ENCODE measurements at places on chromosomes 4 and X.
A peak's percentile ranks its signal among the peaks of the same experiment; 100 is the strongest.

DNA sequence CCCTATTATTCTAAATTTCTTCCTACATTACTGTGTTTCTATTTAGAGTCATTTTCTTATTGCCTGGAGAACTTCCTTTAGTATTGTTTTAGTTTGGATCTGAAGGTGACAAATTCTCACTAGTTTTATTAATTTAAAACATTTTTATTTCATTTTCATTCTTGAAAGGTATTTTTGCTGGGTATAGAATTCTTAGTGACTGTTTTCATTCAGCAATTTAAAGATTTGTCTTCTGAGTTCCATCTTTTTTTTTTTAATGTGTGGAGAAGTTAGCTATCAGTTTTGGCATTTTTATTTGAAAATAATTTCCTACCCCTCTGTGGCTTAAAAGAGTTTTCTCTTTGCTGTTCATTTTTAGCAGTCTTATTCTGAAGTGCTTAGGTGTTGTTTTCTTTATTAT, 169.2 kb downstream of the FRAS1 start:
- DNase-seq: no peak

DNA sequence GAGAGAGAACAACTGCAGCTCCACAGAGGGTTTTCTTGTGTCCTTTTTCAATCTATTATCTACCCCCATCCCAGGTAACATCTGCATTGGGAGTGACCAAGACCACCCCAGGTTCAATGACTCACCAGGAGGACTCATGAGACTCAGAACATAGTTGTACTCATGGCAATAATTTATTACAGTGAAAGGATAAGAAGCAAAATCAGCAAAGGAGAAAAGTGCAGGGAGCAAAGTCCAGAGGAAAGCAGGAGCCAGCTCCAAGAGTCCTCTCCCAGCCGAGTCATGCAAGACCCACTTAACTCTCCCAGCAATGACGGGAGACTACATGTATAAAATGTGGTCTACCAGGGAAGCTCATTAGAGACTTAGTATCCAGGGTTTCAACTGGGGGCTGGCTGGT, 129.5 kb upstream of the RBPJ start:
- no peak for DNase-seq

GRCh38 chrX:19225909-19226308, 103.6 kb upstream of the ADGRG2 start:
- DNase-seq: no peak

DNA sequence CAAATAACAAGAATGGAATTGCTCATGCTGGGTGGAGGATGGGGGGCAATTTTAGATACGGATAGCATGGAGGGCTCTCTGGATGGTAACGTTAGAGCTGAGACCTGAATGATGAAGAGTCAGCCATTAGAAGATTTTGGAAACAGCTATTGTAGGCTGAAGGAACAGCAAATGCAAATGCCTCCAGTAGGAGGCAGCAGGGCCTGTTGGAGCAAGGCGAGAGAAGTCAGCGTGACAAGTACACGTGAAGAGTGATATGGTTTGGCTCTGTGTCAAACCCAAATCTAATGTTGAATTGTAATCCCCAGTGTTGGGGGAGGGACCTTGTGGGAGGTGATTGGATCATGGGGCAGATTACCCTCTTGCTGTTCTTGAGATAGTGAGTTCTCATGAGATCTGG, 59.3 kb upstream of the SOD3 start:
- DNase-seq: no peak

GRCh38 chr4:164508097-164508496, 245.8 kb upstream of the SMIM31 start:
- no peak for DNase-seq

DNA sequence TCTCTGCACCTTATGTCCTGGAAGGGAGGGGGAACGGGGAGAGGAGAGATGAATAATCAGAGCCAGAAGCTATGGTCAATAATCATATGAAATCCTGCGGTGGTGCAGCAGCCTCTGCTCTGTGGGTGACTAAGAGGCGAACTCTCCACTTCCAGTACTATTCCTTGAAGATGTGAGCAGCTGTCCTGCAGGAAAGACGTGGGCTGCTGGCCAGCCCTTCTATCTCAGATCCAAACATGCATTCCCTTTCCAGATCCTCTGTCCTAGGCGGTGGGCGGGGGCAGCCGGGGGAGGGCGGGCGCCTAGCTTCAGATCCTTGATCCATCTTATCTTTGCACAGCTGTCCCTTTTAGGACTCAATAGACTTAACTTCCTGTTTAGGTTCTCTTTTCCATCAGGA, 34.5 kb downstream of the SPINK2 start:
- DNase-seq: peak; percentile 75

- no peak for DNase-seq
Observed at GRCh38 chrX:82648062-82648461, 860.0 kb upstream of the POU3F4 start.

GRCh38 chrX:94058728-94059382, 384.8 kb downstream of the FAM133A start:
- no peak for DNase-seq

DNA sequence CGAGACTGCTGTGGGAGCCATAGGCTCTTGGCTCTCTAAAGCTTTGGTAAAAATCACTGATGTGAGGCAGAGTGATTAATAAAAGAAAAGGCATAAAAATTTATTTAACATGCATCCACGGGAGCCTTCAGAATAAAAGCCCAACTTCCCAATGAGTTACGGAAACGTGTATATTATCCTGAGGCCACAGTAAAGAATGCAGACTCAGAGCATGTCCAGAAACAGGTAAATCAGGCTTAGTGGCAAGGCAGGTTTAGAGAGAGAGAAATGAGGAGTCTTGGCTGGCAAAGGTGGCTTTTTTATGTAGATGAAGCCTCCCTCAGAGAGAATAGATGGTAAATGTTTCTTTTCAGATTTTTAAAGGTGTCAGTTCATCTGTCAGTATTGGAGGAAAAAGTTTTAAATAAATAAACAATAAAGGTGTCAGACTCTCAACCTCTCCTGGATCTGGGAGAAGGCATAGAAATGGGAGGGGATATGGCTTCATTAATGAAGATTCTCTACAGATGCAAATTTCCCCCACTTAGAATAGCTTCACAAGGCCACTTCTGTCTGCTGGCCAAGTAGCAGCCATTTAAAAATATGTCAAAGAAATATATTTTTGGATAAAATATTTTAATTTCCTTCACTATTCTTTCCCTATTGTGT, 24.0 kb downstream of the C4orf51 start:
- no peak for DNase-seq

GRCh38 chr4:83339573-83339972, 4.9 kb upstream of the HPSE start:
- DNase-seq: no peak

DNA sequence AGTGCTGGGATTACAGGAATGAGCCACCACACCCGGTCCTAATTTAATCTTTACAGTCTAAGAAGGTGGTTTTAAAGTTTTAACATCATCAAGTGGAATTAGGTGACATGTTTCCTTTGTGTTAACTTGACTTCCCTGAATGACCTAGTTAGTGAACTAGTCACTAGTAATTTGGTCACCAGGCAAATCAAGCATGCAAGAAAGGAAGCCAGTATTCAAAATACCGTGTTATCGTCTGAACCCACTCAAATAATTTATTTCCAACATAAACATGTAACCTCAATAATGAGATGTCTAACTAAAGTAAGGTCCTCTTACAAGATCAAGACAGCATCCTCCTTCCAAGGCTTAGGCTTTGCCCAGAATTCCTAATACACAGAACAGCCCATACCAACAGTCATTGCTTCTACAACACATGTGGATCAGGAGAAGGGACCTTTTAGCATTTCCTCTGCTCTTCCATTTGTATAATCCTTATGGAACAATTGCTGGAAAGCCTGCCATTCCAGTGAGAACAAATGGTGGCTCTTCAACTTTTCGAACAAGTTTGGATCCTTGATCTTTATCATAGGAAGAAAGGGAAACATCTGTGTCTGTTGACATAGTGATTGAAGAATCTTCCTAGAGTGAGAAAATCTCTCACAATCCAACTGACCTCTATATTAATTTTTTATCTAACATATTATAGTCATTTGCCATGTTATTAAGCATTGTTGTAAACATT, 97.2 kb downstream of the ANXA3 start:
- no peak for DNase-seq

- no peak for DNase-seq
Observed at GRCh38 chr4:159593681-159594080, 490.8 kb downstream of the RAPGEF2 start.

DNA sequence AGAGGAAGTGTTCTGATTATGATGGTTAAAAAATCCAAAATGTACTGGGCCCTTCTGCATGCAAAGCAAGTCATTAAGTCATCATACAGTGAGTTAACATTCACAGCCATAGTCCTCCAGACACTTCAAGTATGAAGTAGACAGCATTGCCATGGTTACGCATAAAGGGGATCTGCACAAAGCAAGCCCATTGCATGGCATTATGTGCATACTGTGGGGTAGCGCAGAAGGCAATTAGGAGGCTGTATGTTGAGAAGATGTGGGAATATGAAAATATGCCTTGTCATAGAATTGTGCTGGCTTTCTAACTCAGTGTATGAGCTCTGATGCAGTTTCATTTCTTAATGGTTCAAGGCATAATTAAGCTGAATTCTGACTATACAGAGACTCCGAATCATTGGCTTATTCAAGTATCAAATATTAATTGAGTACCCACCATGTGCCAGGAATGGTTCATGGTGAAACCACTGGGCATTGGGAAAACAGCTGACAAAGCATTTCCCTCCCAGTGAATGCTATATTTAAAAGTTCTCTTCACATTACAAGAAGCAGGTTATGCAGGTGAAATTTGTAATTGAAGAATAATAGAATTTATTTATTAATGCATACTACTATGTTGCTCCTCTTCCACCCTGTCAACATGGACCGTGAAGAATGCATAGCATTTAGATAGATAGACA, 588.9 kb downstream of the ZNF674 start:
- no peak for DNase-seq

GRCh38 chrX:148282504-148282903, 217.9 kb upstream of the AFF2 start:
- DNase-seq: no peak

- DNase-seq: peak; percentile 72
Observed at GRCh38 chrX:78104447-78105176, 564 bp downstream of the PGK1 start.

- no peak for DNase-seq
Observed at GRCh38 chr4:167555338-167556022, 321.2 kb upstream of the SPOCK3 start.

DNA sequence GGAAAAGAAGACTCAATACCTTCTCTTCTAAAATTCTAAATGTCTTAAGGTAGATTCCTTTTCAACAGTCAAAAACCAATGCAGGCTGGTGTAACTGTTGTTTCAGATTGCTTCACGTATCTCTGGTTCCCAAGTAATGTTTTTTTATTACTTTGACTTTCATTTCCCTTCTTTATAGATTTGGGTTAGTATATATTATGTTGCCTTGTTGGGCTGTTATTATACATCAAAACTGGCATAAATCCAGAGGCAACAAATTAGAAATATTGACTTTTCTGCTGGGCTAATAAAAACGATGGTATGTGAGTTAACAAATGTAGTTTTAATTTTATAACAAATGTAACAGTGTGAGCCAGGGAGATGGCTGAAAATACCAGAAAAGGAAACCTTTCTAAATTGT, 444.7 kb upstream of the TENM3 start:
- DNase-seq: no peak

- no peak for DNase-seq
Observed at GRCh38 chr4:13704761-13705160, 77.2 kb upstream of the BOD1L1 start.

- DNase-seq: peak; percentile 65
Observed at GRCh38 chr4:24856586-24856985, 56.3 kb downstream of the CCDC149 start.

DNA sequence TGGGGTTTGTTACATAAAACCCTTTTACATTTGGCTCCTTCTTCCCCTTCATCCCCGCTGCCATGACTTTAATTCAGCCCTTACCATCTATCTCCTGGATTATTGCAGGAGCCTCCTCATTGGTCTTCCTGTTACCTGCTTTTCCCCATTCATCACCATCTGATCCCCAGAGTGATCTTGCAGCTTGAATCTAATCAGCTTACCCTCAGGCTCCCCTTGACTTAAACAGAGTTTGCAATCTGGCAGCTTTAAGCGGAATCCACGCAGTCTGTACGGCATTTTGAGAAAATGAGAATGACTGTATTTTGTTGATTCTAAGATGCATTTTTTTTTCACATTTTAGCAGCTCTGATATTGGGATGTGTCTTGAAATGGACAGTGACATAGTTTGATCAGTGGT, 14.9 kb upstream of the PPEF1 start:
- DNase-seq: no peak

GRCh38 chr4:111400741-111401140, 744.5 kb upstream of the FAM241A start:
- no peak for DNase-seq

- no peak for DNase-seq
Observed at GRCh38 chrX:115562480-115562847, 1.5 kb downstream of the PLS3 start.

DNA sequence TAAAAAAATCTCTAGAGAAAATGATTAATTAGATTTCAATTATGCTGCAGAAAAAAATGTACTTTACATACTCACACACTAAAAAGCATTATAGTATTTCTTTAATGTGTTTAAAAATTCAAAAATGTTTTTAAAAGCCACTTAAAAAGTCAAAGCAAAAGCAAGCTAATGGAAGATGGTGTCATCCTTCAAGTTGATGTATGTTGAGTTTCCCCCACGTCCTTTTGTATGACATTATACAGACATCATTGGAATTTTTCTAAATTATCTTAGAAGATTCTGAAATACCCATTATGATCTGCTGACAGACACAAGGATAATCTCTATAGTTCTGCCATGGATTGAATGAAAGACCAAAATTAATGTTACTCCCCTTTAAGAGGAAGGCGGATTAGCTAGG, 393.7 kb upstream of the TENM3 start:
- no peak for DNase-seq

DNA sequence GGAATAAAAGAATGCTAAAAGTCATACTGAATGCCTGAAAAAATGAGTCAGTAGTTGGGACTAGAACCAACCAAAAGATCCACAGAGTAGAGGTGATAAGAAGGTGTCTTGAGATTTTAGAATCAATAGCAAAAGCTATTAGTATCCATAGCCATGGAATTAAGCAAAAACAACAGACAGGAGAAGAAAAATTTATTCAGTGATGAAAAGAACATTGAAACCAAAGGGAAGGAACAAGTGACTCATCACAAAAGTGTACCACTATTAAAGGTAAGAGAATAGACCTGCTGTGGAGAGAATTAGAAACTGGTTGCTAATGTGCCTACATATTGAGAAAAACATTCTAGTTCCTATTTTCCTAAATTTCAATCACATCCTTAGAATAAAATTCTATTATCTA, 182.0 kb upstream of the NEIL3 start:
- no peak for DNase-seq

DNA sequence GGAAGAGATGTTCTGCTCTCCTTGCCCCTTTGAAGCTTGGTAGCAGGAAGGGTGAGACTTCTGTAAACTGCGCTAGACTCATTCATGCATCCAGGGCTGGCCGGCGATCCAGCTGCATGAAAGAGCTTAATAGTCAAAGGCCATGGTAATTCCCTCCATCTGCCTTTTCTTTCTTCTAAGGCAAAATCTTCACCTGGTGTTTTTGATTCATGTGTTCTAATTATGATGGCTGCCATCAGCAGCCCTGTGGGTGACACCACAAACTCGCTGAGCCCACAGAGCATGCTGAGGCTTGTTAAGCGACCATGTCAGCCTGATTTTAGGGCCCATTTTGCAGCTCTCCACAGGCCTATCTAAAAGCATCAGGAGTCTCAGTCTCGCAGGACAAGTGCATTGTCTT, 450.1 kb upstream of the TENM3 start:
- DNase-seq: no peak

GRCh38 chrX:31543634-31544033, 471.8 kb upstream of the FTHL17 start:
- DNase-seq: no peak

GRCh38 chr4:173252024-173252935, 81.9 kb downstream of the HMGB2 start:
- DNase-seq: peak; percentile 74

Data from Right ventricle myocardium inferior (tissue), 1 donor.